ENCODE measurements at places on chromosomes 5 and 9.

- DNase-seq = no peak
Observed at GRCh38 chr5:66882606-66883227, 286.5 kb downstream of the MAST4 start.

- DNase-seq = no peak
Observed at GRCh38 chr9:86459191-86459590, 105.0 kb upstream of the TUT7 start.

DNA sequence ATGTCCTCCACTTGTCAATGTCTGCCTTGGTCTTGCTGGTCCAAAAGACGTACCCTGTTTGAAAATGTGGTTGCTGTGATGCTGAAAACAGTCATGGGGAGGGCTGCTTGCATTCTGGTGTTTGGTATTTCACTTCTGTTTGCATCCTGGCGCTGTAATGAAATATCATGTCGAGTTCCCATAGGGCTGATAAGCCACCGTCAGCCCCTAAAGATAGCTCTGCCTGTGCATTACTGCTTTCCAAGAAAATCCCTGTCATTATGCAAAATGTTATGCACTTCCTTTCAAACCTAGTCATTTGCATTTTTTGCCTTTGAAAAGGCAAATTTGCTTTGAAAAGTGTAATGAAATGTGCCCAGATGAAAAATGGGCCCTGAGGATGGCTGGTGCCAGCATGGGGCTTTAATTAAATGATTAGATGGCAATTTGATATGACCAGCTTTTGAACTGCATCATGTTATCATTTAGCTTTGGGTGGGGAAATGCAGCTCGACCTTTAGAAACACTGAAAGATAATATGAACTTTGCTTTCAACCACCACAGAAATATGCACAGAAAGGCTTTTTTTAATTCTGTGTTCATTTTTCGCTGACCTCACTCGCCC, 374.4 kb upstream of the SGCD start:
- no peak for DNase-seq

DNA sequence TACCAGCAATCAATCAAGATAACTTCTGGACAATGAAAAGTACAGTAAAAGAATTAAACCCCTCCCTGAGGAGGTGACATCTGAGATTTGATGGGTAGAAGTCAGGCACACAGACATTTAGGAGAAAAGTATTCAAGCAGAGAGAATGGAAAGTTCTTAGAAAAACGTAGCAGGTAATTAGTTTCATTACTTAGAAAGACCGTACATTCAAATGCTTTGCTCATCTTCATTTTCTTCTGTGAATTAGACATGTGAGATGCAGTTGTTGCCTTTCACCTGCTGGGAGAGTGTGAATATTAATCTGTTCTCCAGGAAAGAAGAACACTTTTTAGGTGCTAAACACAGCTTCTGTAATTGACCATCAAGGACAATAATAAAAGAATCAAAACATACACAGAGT, 71.3 kb upstream of the PPP1R2B start:
- DNase-seq = no peak
